ENCODE measurements at places on chromosomes 11 and 22.

- no peak for DNase-seq
These were observed 32.6 kb downstream of the TCIRG1 start for GRCh38 chr11:68071281-68072048.

GRCh38 chr11:79488286-79488685 lies 47.5 kb upstream of the TENM4 start:
- no peak for DNase-seq

GRCh38 chr11:34659096-34659733 lies 38.3 kb downstream of the EHF start:
- DNase-seq: no peak

- DNase-seq: peak; percentile 62
These were observed 12.3 kb upstream of the ASRGL1 start for GRCh38 chr11:62324731-62325556.

- no peak for DNase-seq
These were observed 878.5 kb upstream of the LRRC4C start for GRCh38 chr11:42337786-42338455.

DNA sequence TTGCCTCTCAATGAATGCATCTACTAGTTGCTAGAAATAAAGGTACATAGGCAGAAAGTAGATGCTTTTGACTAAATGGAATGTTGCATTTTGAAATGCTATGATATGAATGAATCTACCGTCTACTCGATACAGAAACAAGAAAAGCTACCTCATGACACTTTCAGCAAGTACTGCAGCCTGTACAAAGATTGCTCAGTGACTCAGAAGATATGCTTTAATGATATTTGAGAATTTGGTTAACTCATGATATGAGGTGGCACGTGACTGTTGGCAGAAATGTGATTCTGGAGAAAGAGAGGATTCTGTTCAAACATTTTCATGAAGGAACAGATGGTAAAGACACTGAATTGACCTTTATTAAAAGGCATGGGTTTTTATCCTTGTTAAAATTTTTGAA lies 76.0 kb downstream of the HSD17B12 start:
- no peak for DNase-seq

GRCh38 chr11:78630561-78631303 lies 56.1 kb upstream of the NARS2 start:
- no peak for DNase-seq

DNA sequence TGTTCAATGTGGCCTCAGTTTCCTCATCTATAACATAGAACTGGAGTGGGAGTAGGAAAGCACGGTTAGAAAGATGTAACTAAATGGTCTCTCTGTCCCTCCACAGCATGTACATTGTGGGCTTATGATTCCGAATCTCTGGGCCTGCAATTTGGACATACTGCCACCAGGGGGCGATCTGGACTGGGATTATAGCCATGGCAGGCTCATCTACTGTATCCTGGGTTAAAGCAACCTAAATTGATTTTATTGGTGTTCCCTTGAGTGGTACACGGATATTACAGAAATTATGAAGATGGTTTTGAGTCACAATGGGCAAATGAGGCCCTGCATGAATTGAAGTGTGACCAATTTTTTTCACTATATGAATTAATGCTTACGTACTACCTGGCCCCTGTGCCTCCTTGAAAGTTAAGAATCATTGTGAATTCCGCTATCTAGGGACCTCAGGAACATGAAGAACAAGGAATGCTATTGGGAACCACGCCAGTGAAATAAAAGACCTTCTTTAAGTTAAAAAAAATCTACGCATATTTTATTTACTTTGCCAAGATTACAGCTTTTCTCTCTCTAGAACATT lies 32.9 kb downstream of the TST start:
- no peak for DNase-seq

- no peak for DNase-seq
These were observed 83.3 kb downstream of the GGT1 start for GRCh38 chr22:24686280-24686679.

GRCh38 chr22:25174888-25175411 lies 24.7 kb upstream of the CRYBB3 start:
- DNase-seq: no peak

DNA sequence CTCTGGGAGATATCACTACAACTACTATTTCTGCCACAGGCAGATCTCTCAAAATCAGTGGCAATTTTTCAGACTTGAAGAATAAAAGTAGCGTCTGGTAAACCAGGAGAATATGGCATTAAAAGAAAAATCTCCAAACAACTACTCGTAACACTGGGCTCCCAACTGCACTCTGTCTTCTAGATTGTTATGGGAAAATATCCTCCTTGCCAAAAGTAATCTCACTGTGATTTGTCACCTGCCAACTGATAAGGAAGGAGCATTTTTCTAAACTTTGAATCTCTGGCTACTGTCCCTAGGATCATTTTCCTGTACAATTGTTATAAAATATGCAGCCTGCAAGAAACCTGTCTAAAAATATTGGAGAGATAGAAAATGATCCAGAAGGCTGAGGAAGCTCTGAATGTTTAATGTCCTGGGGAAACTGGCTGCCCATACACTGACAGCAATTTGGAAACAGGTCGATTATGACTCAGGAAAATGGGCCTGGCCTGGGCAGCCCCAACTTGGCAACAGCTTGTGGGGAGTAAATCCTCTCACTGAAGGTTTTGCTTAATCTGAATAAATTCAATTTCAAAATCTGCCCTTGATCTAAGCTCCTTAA lies 90.5 kb upstream of the DBX1 start:
- DNase-seq: no peak

GRCh38 chr11:93089474-93090102 lies 108.2 kb downstream of the SLC36A4 start:
- DNase-seq: peak; percentile 72

- DNase-seq: peak; percentile 62
These were observed 17.0 kb upstream of the IL2RB start for GRCh38 chr22:37166675-37167066.

Data from NCI-H460 (cell line).